Activated CD8-positive, alpha-beta memory T cell treated with anti-CD3 and anti-CD28 coated beads, Interleukin-2, amount 50 U/mL, for 4 hours (primary cell): ENCODE measurements at places on chromosomes 1 and 21.

- no peak for DNase-seq
These were observed 291.9 kb upstream of the NR5A2 start for GRCh38 chr1:199735660-199736059.

- DNase-seq = no peak
These were observed 101.7 kb downstream of the OLFML2B start for GRCh38 chr1:161921990-161922389.

- no peak for DNase-seq
These were observed 103.8 kb downstream of the EPHB2 start for GRCh38 chr1:22814176-22815042.

GRCh38 chr1:76727520-76727919 lies 139.8 kb upstream of the ST6GALNAC5 start:
- no peak for DNase-seq

DNA sequence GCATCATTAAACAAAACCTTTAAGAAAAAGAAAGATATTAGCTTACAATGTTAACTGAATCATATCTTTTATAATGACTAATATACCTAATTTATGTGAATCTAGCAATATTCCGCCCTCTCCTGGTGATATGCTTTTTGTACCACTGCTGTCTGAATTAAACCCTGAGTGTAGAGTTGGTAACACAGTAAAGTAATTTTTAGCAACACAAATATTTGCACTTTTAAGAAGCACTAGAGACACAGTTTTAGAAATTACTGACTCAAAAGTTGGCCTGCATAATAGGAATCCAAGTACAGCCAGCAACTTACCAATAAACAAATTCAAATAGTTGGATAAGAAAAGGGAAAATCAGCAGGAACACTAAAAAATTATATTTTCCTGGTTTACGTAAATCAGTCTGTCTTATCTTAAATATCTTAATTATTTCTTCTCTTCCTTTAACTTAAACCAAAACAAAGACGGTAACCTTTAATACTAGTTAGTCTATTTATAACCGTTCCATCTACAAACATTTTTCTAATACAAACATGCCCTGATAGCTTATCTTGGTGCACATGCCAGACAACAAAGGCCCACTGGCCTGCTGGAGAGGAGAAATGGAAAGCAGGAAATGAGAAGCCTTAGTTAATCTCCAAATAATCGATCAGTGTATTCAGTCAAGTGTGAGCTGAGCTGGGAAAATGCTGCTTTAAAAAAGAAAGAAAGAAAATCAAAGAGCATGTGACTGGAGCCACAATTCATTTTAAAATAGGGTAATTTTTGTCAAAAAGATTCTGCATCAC lies 246.0 kb downstream of the RERE start:
- no peak for DNase-seq

DNA sequence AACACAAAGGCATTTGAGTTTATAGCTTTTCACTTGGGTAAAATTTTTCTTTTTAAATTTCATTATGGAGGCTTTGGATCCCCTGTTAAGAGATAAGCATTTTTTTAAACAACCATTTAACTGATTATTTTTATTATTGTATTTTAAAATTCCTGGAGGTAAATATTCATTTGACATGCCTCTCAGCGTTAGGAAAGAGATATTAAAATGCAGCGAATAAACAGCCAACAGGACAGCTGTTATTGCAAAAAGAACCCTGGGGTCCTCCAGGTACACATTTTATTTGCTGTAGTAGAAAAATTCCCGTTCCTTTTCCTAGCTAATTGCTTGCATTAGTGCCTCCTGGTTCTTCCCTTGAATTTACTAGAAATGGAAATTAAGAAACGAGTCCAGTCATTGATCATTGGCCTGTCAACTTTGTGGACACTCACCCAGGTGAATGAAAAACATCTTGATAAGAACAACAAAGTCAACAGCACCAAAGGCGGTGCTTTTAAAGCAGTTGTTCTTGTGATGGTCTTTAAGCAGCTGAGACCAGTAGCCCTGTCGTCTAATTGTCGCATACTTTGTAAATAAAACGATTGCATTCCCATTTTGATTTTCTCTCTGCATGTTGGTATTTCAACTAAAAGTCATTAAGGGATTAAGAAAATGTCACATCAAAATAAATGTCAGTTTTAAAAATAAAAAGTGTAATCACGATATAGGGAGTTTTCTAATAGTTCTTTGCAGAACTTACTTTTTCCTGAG lies 282.4 kb downstream of the GRIK1 start:
- no peak for DNase-seq

GRCh38 chr1:246703581-246703980 lies 20.6 kb upstream of the SCCPDH start:
- no peak for DNase-seq

DNA sequence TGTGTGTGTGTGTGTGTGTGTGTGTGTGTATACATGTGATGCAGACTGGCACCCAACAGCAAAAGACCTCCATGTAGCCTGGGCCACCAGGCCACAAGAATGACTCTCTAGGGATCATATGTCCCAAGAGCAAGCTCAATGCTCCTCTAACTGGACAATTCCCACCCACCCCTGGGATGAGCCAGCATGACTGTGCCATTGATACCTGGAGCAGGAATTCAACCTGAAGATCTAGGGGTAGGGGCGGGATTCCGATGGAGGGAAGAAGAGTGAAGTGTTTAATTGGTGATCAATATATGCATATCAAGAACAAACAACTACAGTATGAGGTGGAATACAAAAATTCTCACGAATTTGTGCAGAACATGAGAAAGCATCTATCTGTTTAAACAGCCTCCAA lies 136.2 kb downstream of the PSMG1 start:
- DNase-seq = no peak

GRCh38 chr21:34360488-34361241 lies 3.1 kb upstream of the KCNE2 start:
- no peak for DNase-seq

GRCh38 chr1:23673086-23673813 lies 18.4 kb upstream of the RPL11 start:
- DNase-seq = no peak

GRCh38 chr1:153946622-153947241 lies at the start of gene DENND4B:
Gene DENND4B (minus strand): TSS chr1:153946718. CDS start chr1:153944374, 2,344 bp downstream.
- DNase-seq = peak; percentile 77

DNA sequence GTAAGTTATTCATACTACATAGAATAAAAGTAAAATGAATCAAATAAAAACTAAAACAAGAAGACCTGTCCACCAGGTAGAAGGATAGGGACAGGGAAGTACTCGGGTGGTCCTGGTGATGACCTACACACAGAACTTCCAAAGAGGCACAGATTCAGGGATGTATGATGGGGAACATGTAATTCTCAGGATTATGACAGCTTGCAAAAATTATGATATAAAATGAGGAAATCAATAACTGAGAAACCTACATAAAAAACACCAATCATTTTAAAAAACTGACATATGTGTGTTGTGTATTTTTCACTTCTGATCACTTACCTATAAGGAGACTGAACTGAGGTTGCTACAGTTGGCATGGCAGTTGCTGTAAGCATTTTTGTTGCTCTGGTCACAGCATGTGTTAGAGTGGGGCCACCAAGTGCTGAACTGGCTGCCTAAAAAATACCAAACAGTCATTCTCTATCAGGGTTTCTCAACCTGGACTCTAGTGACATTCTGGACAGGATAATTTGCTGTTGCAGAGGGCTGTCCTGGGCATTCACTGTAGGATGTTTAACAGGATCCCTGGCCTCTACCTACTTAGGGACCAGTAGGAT lies 73.8 kb downstream of the USP24 start:
- no peak for DNase-seq
